ENCODE measurements at places on chromosomes 7 and 10.

DNA sequence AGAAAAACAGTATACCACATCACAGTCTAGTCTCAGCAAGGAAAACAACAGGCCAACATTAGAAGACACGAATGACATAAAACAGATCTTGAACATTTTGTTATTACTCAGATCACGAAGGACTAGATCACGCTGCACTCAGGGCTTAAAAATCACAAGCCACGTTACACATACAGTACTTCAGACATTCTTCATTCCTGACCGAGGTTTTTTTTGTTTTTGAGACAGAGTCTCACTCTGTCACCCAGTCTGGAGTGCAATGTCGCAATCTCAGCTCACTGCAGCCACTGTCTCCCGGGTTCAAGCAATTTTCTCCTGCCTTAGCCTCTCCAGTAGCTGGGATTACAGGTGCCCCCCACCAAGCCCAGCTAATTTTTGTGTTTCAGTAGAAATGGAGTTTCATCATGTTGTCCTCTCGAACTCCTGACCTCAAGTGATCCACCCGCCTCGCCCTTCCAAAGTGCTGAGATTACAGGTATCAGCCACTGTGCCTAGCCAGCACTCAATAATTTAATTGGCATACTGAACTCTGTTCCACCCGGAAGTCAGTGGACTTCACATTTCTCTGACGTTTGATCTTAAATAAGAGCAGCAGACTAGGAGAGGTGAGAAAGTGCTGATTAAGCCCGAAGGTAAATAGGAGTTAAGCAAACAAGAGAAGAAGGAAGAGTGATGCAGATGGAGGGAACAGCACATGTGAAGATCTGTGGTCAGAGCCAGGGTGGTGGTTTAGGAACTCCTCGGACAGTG, 3.5 kb downstream of the AIMP2 start:
- DNase-seq = no peak

DNA sequence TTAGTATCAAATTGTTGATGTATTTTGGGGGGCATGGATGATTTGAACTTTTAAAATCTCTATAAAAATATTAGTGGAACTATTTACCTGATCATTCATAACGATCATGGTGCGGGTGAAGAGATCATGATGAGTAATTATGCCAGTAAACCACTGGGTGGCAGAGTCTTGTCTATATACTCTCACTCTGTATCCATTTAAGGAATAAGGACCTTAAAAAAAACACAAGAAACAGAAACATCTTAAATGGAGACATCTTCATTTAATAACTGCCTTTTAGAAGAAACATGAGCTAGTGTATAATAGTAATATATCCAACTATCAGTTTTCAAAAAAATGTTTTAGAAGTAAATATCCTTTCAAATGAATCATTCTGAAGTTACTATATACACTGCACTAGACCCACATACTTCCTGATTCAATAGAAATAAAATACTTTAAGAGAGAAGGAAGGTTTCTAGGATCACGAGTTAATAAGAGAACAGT, 84.0 kb downstream of the NRBF2 start:
- DNase-seq = no peak

DNA sequence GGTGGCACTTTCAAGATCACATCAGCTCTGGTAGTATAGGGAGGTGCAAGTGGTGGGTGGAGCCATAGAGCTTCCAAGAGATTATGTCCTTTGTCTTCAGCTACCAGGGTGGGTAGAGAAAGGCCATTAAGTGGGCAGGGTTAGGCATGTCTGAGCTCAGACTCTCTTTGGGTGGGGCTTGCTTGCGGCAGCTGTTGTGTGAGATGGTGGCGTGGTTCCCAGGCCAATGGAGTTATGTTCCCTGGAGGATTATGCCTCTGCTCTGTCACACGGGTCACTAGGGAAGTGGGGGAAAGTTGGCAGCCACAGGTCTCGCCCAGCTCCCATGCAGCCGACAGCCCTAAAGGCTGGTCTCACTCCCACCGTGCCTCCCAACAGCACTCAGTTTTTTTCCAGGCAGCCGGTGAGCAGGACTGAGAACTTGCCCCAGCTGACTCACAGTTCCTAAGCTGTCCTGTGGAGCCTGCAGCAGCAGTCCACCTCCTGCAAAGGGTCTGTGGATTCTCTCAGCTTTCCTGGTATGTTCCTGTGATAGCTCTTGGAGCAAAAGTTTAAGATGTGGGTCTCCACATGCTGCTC, 459.0 kb downstream of the SH2D4B start:
- DNase-seq = no peak

DNA sequence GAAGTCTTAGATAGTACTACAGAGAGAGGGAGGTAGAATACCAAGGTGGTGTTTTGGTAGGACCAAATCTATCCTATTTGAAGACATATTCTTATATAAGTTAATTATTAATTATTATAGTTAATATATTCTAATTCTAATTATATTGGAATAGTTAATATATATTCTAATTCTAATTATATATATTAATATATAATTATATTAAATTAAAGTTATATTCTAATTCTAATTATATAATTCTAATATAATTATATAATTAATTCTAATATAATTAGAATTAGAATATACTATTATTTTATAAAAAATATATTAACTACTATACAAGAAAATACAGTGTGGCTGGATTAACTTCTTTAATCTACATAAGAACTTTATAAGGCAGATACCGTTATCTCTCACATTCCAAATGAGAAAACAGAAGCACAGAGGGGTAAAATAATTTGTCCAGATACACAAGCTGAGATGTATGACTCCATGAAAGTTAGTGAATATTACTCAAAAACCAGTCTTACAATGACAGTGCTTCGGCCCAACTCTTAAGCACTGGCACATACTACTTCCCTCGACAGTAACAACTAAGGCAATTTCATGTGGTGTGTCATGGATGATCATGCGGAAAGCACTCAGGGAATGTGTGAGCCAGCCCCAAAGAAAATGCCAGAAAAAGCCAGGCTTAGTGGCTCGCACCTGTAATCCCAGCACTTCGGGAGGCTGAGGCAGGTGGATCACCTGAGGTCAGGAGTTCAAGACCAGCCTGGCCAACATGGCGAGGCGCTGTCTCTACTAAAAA, 42.6 kb downstream of the TYW1B start:
- no peak for DNase-seq

Data from T-helper 17 cell (primary cell).